Bronchial smooth muscle cell (primary cell): ENCODE measurements at places on chromosomes 7 and 10. TPM values are rescaled to one million over a fixed set of nuclear protein-coding genes. Genes with fewer than 3 reads are reported as not detected.

VSTM2A gene
- not detected in 2 replicates for total RNA-seq

FIS1 gene
- total RNA-seq: 274 and 310 TPM in 2 replicates

FOXI2 gene
- total RNA-seq: not detected in 2 replicates

STEAP1 gene
- total RNA-seq: 20.0 and 30.7 TPM in 2 replicates

GIMAP8 gene
- under 0.01 TPM in 1 of 2 replicates, not detected in the other for total RNA-seq

FXYD4 gene
- total RNA-seq: not detected in 2 replicates

GNAT3 gene
- total RNA-seq: not detected in 2 replicates

CYP3A7 gene
- 0.34 and 1.1 TPM in 2 replicates for total RNA-seq

SFXN4 gene
- 5.5 TPM in 2 replicates for total RNA-seq

TFR2 gene
- total RNA-seq: 0.26 TPM in 1 of 2 replicates, not detected in the other

DRGX gene
- not detected in 2 replicates for total RNA-seq

ZNF12 gene
- total RNA-seq: 11.1 and 14.2 TPM in 2 replicates

IFIT2 gene
- 8.0 and 9.1 TPM in 2 replicates for total RNA-seq

AZGP1 gene
- not detected in 2 replicates for total RNA-seq

MRLN gene
- total RNA-seq: not detected in 2 replicates

MYOF gene
- total RNA-seq: 108 and 184 TPM in 2 replicates

NDUFA5 gene
- 49.2 and 54.5 TPM in 2 replicates for total RNA-seq

SPOCK2 gene
- 0.95 and 2.0 TPM in 2 replicates for total RNA-seq

PRSS58 gene
- not detected in 2 replicates for total RNA-seq

GTF2I gene
- total RNA-seq: 46.9 and 78.3 TPM in 2 replicates

LLCFC1 gene
- total RNA-seq: not detected in 2 replicates

NPS gene
- total RNA-seq: not detected in 2 replicates

OR9A2 gene
- not detected in 2 replicates for total RNA-seq

KNDC1 gene
- total RNA-seq: 0.47 and 3.3 TPM in 2 replicates
